ENCODE measurements at places on chromosomes 16 and 17.
A peak's percentile ranks its signal among the peaks of the same experiment; 100 is the strongest.

GRCh38 chr17:5003214-5003867 lies 5.6 kb downstream of the KIF1C start:
- no peak for DNase-seq

DNA sequence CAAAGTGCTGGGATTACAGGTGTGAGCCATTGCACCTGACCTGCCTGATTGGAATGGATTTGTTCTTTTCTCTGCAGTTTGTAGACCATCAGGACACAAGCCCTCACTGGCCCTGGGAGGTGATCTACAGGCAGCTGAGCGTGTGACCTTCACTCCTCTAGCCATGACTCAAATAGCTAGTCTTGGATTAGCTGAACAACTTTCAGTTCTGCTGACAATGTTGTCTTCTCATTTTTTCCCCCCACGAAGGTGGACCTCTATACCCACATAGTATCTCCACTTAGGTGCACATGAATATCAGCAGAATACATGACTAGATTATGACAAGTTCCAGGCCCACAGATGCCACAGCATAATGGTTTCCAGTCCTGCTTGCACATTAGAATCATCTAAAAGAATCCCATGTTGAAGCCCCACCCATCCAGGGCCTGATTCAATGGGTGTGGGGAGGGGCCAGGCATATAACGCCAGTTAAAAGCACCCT lies 36.8 kb downstream of the HS3ST3B1 start:
- DNase-seq = no peak

GRCh38 chr17:4522661-4523060 lies 24.0 kb downstream of the SPNS2 start:
- no peak for DNase-seq

DNA sequence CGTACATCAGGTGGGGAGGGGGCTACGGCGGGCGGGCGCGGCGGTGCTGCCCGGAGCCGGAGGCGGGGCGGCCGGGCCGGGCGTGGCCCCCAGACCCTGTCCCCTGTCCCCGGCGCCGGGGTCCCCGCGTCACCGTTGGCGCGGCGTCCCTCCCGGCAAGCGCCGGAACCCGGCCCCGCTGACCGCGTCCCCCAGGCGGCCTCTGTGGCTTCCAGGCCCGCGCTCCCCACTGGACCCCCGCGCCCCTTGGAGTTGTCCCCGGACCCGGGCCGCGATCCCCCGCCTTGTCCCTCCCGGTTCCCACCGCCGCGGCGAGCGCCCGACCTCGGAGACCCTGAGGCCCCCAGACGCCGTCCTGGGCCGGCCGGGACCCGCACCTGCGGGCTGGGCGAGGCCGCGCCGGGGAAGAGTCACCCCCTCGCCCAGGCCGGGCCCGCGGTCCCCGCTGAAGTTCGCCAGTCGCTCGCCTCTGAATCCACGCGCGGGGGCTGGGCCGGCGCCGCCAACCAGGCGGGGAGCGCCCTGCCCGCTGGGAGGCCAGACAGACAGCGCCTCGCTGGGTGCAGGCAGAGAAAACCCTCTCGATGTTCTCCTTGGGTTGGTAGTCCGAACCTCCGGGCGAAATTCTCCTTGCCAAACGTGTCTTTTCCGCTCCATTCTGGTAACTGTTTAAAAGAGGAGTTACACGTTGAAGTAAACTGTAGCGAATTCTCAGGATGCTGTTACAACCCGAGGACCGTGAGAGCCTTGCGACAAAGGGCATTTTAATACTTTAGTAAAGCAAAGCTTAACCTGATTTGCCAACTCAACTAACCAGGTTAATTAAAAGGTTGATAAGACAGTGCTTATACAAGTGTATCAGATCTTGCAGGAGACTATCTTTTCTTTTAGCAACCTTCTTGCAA lies 761 bp downstream of the GAN start:
- peak; percentile 37 for DNase-seq

DNA sequence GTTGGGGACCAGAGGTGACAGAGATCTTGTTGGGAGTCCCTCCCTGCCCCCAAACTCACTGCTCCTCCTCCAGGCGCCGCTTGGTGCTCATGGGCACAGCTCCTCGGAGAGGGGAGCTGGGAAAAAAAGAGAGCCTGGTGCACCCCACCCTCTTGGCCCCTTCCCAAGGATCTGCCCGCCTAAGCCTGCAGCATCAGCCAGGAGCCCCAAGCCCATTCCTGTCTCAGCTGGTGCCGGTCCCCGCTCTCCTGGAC lies 400 bp downstream of the HCFC1R1 start:
- DNase-seq = no peak

DNA sequence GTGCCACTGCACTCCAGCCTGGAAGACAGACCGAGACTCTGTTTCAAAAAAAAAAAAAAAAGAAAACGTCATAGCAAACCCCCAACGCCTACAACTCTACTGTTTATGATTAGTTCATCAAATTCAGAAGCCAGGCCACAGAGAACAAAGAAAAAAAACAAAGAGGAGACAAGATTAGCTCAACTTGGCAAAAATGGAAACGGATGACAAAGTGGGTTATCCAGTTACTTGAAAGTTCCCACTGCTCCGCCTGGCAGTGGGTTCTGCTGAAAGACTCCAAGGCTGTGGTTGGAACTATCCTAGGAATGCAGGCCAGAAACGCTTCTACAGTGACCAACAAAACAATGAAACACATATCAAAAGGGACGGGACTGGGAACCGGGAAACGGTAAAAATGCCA lies 53.1 kb downstream of the MRM3 start:
- DNase-seq = no peak

DNA sequence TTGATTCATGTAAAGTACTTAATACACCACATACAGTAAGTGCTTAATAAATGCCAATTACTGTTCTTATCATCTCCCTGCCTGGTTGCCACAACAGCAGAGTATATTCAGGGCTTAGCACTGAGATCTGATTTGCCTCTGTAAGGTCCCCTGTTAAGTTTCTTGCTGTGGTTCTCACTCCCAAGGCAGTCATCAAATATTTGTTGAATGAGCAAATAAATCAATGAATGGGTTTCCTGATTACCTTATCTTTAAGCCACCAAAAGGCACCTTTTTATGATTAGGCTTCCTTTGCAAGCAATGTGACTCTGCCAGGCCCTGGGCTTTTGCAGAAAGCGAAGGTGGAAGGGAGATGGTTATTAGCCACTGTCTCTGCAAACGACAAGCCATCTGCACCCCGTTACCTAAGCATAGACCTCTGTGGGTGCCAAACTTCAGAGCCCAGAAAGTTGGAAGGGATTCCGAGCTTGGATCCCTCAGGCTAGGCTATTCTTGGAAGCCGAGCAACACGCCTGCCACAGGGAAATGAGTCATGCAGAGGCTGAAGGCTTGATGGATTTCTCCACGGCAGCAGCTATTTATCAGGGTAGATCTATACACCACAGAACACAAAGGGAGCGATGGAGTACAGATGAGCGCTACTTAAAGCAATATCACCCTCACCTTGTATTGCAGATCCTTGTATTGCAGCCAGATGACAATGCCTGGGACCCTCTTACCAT lies 102.0 kb downstream of the GRIN2A start:
- no peak for DNase-seq

- peak; percentile 23 for DNase-seq
Measured at GRCh38 chr16:79278506-79278905, 322.0 kb downstream of the MAF start.

DNA sequence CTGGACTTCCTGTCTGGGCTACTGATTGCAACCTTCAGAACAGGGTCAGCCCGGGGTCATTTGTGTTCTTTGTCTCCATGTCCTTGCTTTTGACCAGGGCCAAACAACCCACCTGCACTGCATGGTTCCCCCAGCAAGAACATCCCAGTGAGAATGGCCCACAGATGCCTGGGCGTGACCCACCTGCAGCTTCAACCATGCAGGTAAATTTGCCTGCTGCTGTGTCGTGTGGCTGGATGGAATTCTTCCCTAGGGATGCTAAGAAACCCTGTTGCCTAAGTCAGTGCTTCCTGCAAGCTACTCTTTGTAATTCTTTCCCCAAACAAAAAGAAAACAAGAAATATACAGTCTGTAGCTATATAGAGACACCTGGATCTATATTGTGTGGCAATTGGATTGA lies 12.5 kb downstream of the CDH13 start:
- no peak for DNase-seq

DNA sequence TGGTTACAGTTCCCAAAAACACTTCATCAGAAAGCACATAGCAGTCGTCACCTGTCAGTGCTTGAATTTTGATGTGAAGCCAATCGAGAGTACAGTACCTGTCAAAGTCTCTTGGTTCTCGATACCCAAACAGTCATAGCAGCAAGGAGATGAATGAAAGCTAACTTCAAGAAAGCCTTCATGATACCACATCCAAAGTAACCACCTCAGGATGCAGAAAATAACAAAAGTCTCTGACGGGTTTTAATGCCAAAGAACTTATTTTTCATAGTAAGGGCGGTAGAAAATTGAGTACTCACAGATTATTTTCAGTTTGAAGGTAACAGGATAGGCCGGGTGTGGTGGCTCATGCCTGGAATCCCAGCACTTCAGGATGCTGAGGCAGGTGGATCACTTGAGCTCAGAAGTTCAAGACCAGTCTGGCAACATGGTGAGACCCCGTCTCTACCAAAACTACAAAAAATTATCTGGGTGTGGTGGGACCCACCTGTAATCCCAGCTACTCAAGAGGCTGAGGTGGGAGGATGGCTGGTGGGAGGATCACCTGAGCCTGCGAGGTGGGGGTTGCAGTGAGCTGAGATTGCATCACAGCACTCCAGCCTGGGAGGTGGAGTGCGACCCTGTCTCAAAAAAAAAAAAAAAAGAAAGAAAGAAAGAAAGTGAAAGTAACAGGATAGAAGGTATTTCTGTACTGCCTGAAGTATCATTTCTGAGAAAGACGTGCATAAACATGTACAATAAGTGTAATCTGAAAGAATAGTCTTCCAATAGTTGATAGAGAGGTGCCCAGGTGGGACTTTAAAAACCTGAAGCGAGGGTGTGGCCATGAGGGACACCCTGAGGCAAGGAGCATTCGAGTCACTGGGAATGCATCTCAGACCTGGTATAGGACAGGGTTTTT lies 15.4 kb downstream of the MFSD11 start:
- no peak for DNase-seq

DNA sequence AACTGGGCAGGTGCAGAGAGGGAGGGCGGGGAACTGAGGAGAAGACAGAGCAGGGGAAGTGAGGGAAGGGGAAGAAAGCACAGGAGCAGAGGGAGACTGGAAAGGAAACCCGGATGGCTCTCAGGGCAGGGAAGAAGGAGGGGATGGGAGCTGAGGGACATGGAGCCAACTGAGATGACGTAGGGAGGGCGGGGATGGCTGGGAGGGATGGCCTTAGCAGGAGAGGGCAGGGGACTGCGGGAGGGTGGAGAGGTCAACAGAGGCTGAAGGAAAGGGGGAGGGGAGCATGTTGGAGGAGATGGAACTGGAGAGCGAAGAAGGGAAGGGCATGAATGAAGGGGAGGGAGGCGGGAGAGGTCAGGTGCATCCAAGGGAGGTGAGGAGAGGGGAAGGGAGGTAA lies 81.9 kb downstream of the KCNJ12 start:
- DNase-seq = no peak
